Testis (tissue), 5 donors: ENCODE measurements at places on chromosomes 11 and 22. TPM values are rescaled to one million over a fixed set of nuclear protein-coding genes. Genes with fewer than 3 reads are reported as not detected.

NLRP14 gene
- 1.2 TPM for polyA plus RNA-seq

CNTN5 gene
- polyA plus RNA-seq: 0.78 TPM

OR2AG2 gene
- polyA plus RNA-seq: 0.30 TPM

SLC22A6 gene
- not detected for polyA plus RNA-seq

DNHD1 gene
- 83.2 TPM for polyA plus RNA-seq

C11orf97 gene
- 25.2 TPM for polyA plus RNA-seq

ZBTB16 gene
- polyA plus RNA-seq: 11.4 TPM

C11orf16 gene
- polyA plus RNA-seq: 5.9 TPM

TEX12 gene
- polyA plus RNA-seq: 21.8 TPM

OR56A1 gene
- polyA plus RNA-seq: not detected

NOX4 gene
- 0.63 TPM for polyA plus RNA-seq

CAVIN3 gene
- 237 TPM for polyA plus RNA-seq

SWAP70 gene
- 10.2 TPM for polyA plus RNA-seq

LMNTD2 gene
- 26.1 TPM for polyA plus RNA-seq

KCNJ1 gene
- polyA plus RNA-seq: 0.16 TPM

INPP5J gene
- polyA plus RNA-seq: 5.2 TPM

XNDC1N gene
- polyA plus RNA-seq: 5.0 TPM

DKK3 gene
- polyA plus RNA-seq: 236 TPM

TRIM49 gene
- polyA plus RNA-seq: 0.53 TPM

FAM180B gene
- 1.1 TPM for polyA plus RNA-seq

CNIH2 gene
- polyA plus RNA-seq: 17.3 TPM

SOX6 gene
- polyA plus RNA-seq: 39.6 TPM

CDHR5 gene
- polyA plus RNA-seq: 2.3 TPM

ISX gene
- not detected for polyA plus RNA-seq

GGTLC3 gene
- 1.5 TPM for polyA plus RNA-seq

SLN gene
- polyA plus RNA-seq: 31.6 TPM

CYP2D6 gene
- polyA plus RNA-seq: 0.54 TPM

STIM1 gene
- polyA plus RNA-seq: 95.5 TPM

OR52N4 gene
- 0.44 TPM for polyA plus RNA-seq

NTM gene
- polyA plus RNA-seq: 1.8 TPM

CARD18 gene
- polyA plus RNA-seq: 0.92 TPM

OR10AG1 gene
- not detected for polyA plus RNA-seq

TSSK2 gene
- polyA plus RNA-seq: 205 TPM

OR2AT4 gene
- 0.04 TPM for polyA plus RNA-seq

TPST2 gene
- polyA plus RNA-seq: 32.8 TPM

OR52I1 gene
- not detected for polyA plus RNA-seq

PRG2 gene
- not detected for polyA plus RNA-seq

TMPRSS5 gene
- 1.4 TPM for polyA plus RNA-seq
